ENCODE measurements at places on chromosomes 1 and 21.
A peak's percentile ranks its signal among the peaks of the same experiment; 100 is the strongest.

DNA sequence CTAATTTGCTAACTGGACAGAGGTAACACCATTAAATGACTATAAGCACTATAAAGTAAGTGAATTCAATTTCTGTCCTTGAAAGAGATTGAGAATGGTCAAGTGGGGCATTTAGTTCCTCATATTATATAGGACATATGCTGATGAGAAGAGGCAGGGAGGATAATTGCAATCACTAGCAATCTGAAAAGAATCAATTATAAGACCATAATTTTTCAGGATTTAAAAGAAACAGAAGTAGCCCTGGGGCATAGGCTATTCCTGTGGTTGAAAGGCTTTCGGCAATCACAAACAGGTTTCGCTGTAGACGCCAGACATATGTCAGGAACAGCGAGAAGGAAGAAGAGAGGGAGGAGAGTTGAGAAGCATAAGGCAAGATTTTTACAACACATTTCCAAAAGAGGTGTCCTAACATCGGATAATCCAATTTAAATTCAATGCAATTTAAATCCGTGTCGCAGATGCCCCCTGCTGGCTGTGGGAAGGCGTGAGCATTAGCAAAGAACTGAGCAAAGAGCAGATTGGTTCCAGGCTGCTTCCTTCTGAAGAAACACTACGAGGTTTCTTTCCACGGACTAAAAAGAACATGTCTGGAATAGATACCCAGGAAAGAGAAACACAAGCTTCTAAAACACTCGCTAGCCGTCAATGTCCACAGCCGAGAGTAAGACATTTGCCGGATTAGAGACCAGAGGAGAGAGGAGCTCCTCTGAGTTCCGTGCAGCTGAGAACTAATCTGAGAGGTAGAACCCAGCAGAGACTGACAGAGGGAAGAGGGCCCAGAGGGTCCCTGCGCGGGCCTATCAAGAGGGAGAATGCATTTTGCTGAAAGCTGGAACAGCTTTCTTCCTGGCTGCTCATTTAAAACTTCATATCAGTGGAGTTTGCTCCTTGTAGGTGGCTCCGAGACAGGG, 27.9 kb downstream of the RGS5 start:
- DNase-seq, result peak; percentile 76

DNA sequence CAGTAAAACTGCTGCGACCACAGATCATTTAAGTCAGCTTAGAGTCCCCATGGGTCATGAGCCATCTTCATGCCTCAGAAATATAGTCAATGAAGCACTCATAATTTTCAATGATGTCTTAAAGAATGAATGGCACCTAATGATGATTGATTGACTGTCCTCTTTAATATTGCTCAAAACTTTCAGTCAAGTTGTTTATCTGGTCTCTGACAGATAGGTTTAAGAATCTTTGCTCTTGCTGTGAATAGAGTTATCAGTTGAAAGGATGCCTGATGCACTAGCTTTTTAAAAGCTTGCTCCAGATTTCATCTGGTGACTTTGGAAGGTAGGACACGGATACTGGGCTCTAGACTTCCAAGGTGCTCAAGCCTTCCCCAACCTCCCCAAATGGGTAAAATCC, 45.1 kb downstream of the COLGALT2 start:
- no peak for DNase-seq

- DNase-seq, result no peak
Measured at GRCh38 chr1:231814021-231814420, 187.4 kb downstream of the DISC1 start.

DNA sequence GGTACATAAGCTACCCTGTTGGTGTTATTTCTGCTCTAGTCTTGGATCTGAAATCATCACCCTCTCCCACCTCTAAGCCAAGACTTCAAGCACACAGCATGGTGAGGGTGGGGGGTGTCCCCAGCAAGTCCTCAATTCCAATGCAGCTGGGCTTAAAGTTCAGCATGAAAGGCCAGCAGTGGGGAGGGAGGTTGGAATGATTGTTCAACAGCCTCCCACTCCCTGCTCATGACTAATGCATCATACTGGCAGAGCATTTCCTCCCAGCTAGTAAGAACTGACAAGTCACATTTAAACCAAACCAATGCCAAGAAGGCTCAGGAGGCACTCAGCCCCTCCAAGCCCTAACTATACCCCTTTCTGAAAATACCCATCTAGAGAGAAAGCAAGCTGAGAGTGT, 50.1 kb downstream of the TIAM1 start:
- no peak for DNase-seq

DNA sequence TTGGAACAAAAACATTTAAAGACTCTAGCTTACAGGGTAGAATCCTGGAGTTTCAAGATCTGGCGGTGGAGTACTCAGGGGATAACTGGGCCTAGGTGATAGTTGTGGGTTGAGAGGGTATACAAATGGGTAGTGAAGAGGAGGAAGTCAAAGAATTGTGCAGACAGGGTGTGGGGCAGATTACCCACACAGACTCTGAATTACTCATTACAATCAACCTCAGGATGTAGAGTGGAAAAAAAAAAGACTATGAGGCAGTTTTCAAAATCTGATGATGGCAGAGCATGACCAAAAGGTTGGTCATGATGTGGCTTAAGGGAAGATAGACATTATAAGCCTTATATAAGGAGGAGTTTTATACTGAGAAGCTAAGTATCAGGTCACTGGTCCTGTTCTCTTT, 44.1 kb upstream of the GLIS1 start:
- DNase-seq, result no peak

GRCh38 chr1:217896490-217896889, 265.3 kb downstream of the SPATA17 start:
- no peak for DNase-seq

DNA sequence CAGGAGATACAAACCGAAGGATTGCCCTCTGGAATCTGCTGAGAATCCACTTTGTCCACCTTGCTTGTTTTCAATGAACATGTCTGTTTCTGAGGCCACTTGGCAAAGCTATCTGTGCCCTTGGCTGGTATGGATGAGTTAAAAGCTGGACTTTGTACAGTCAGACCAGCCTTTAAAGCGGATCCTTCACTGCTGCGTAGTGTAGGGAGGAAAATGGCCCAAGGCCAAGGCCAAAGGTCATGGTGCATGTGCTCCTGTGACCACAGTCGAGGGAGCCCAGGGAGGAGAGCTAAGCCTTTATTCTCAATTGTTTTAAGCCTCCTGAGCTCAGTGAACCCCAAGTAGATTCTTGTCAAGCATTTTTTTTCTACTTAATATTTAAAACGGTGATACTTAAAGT, 37.0 kb downstream of the KCNJ15 start:
- DNase-seq, result peak; percentile 21

DNA sequence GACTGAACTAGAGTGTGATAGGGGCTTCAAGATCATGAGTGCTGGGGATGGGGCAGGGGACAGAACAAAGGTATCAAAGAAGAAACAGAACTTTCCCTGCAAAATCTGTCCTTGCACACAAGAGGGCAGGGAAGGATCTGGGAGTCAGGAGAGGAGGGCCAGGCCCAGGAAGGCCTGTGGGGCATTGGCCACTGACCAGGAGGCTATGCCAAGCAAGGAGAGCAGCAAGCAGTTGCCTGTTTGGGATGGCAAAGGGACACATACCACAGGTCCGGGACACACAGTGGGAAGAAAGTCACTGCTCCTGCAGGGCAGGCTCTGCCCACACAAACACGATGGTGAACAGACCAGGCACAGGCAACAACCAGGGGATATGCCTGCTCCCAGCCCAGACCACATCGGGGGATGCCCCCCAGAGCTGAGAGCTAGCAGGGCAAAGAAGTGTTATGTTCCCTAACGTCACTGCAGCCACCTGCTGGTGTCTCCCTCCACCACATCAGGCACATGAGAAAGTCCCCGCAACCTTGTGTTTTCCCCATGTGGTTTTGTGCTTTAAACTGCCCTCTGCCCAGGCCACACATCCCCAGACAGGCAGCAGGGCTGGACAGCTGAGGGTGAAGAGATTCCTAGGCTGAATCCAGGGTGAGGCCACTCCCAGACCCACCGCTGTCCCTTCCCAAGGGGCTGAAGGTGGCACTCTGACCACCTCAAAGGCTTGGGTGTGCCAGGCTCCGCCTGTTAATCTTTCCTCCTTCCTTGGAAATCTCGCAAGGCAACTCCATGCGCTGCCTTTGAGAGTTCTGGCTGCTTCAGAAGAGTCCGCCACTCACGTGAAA, 53.6 kb downstream of the KIF21B start:
- no peak for DNase-seq

DNA sequence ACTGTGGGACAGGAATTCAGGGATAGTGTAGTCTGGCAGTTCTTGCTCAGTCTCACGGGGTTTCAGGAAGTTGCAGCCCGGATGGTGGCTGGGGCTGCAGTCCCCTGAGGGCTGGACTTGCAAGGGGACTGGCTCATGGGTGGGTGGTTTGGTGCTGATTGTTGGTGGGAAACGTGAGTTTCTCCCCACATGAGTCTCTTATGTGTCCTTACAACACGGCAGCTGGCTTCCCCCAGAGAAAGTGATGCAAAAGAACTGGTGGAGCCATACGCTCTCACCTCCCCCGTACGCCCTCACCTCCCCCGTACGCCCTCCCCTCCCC, 64.9 kb downstream of the EVA1C start:
- DNase-seq, result no peak

DNA sequence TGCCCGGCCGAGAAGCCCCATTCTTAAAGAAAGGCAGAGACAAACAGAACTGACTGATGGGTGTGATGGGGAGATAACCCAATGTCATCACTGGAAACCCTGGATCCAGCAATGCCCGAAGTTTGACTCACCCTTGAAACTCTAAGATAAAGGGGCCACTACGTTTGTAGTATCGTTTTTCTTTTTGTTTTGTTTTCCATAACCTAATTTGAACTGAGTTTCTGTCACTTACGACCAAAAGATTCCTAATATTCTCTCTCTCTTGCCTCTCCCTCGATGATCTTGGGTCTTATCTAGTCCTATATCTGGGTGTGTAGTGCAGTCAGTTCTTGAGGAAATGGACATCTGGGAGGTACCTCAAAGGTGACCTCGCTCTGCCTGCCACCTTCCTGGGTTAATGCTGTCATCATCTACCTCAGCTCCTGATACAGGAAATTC, 57.8 kb upstream of the ID3 start:
- DNase-seq, result no peak

GRCh38 chr21:29557200-29557599, 258.5 kb downstream of the BACH1 start:
- no peak for DNase-seq

DNA sequence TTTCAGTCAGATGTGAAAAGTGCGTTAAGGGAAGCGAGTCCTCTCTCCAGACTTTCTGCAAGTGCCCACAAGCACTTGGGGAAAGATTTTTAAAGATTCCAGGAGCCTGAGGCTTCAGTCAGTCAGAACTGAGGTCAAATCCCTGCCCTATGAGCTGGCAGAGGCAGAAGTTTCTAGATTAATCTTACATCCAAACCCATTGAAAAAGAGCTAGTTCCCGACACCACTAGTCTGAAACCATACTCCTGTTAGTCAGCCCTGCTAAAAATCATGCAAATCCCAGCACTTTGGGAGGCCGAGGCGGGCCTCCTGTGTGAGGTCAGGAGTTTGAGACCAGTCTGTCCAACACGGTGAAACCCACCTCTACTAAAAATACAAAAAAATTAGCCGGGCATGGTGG, 21.0 kb downstream of the RSPH1 start:
- no peak for DNase-seq

DNA sequence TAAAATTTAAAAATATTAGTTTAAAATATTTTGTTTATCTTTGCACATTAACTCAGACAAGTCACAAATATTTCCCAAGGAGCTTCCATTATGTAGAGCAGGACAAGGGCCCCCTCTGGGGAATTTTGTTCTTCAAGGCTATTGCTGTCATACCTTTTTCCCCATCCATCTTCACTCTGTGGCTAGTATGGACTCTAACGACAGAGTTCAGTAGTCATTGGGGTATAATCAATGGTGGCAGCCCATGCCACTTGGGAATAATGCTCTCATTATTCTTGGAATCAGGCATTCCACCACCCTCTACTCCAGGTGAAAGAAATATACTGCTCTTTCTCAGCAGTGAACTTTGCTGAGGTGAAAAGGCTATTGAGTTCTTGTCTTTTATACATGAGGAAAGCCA, 38.5 kb upstream of the ERO1B start:
- DNase-seq, result no peak

- DNase-seq, result no peak
Measured at GRCh38 chr1:27931184-27931583, 3.6 kb upstream of the SMPDL3B start.

GRCh38 chr1:44571712-44572571, 102.3 kb downstream of the TMEM53 start:
- peak; percentile 50 for DNase-seq

- DNase-seq, result no peak
Measured at GRCh38 chr21:41480086-41480690, 27.8 kb downstream of the TMPRSS2 start.

DNA sequence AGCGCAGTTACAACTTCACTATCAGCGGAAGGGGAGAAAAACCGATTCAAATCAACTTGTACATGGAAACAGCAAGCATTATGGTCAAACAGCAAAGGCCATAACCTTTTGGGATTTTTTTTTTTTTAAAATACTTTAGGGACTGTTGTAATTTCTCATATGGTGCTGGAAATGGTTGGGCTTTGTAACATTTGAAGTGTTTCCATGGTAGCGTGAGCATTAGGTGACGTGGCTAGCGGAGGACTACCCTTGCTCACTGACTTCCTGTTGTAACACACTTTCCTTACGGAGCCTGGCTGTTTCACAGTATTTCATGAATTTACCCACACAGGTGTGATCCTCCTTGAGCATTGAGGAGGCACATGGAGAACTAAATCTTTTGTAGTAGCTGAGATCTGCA, 269.5 kb downstream of the TM2D1 start:
- DNase-seq, result no peak

GRCh38 chr1:906600-907420, 16.9 kb upstream of the SAMD11 start:
- peak; percentile 92 for DNase-seq

GRCh38 chr1:191290441-191290840, 812.8 kb upstream of the BRINP3 start:
- DNase-seq, result peak; percentile 20

DNA sequence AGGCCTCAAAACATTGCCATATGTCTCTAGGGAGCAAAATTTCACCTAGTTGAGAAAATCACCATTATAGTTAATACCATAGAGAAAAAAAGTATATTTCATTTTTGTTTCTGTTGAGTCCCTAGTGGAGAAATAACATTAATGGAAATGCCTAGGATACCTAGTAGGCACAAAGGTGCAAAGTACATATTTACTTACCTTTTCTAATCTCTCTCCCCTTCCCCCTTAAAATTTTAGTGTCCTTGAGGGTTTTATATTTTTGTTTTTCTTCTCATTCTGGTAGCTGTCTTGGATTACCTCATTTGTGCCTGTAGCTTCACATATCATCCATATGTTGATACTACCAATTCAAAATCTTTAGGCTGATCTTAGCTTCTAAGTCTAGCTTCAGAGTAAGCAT, 127.0 kb downstream of the MAGI3 start:
- DNase-seq, result no peak

DNA sequence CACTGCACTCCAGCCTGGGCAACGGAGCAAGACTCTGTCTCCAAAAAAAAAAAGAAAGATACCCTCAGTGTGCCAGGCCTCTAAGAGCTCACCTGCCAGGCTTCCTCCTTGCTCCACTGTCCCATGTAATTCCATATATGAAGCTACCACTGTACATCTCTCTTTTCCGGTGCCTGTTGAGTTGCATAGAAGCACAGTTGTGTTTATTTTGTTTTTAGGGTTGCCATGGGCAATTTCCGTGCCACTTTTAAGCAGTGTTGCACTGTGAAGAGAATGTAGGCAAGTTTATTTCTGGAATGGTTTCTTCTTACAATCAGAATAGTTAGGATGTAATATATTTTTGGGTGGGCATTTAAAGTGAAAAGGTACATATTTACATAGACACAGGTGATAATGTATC, 23.3 kb downstream of the MR1 start:
- DNase-seq, result no peak

- no peak for DNase-seq
Measured at GRCh38 chr1:69535490-69535889, 32.2 kb upstream of the LRRC7 start.

Measured in OCI-M1 (cell line).